ENCODE measurements at places on chromosomes 1 and 21.

- no peak for DNase-seq
These were observed 98.8 kb downstream of the SDCCAG8 start for GRCh38 chr1:243354511-243355153.

- DNase-seq = no peak
These were observed 54.2 kb upstream of the ADAMTS5 start for GRCh38 chr21:27021046-27021445.

- no peak for DNase-seq
These were observed 43.0 kb downstream of the XPR1 start for GRCh38 chr1:180674603-180675530.

GRCh38 chr1:153661111-153661708, 2.7 kb downstream of the SNAPIN start:
- DNase-seq = no peak

DNA sequence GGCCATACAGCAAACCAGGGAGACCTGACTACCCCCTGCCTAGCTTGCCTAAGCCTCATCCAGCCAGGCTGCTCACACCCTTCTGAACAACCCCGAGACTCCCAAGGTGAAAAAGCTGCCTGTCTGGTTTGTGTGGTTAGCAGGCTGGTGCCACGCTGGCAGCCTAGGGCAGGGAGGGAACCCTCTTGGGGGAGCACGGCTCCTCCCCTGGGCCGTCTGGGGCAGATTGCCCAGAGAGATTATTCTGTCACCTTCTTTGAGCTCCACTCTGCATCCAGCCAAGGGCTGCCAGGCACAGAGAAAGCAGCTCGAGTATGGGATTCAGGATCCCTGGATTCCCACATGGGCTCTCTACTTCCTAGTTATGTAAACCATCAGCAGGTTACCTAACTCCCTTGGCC, 27.5 kb upstream of the TCEA3 start:
- DNase-seq = peak; percentile 35

DNA sequence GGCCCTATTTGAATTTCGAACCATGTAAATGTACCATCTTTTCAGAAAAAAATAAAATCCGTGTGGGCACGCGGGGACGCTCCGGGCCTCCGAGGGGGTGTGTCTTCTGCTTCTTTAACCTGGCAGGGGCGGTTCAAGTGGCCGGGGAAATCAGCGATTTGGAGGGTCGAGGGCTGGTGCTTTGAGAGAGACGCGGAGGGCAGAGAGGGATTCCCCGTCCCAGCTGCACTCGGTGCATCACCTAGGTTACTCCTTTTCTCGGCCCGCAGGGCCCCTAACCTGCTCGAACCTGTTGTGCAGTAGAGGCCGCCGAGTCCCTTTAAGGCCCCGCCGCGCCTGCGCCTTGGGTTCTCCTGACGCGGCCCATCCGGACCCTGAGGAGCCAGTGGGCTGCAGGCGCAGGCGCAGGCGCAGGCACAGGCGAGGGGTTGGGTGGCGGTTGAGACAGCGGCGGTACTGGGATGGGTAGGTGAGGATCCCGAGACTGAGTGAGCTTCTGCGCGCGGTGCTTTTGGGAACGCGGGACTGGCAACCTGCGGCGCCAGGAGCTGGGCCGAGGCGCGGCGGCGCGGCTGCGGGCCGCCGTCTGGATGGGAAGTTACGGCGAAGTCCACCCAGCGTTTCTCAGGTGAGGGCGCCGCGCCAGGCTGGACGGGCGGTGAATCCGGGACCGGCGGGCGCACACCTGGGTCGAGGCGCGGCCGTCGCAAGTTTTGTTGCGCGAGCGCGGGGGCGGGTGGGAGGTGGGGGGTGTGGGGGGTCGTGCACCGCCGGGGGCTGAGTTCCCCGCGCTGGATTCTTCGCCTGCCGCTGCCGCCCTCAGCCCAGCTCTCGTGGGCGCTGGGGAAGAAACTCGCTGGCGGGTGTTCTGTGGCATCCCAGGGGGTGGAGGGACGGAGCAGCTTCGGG, at the start of gene NBPF3:
NBPF3 (plus strand) TSS at position 417 of the 909 bp plus-strand sequence. CDS start 4,950 bp downstream, outside the sequence.
- DNase-seq = peak; percentile 91

All from activated CD4-positive, alpha-beta T cell treated with anti-CD3 and anti-CD28 coated beads, Interleukin-2, amount 10 ng/mL, durations not matched to agents 7 days and 5 days (primary cell).